ENCODE measurements at places on chromosomes 1 and 21. TPM values are rescaled to one million over a fixed set of nuclear protein-coding genes. Genes with fewer than 3 reads are reported as not detected.

- H3K4me1 ChIP-seq = peaks cover 8% of the 10 kb centered on the region
- no peak for DNase-seq
These were observed 66.3 kb downstream of the SIM2 start for GRCh38 chr21:36765229-36765628.

- H3K36me3 ChIP-seq = no peaks in the 10 kb centered on the region
- peak overlapping the region; percentile 6 for H3K27ac ChIP-seq
- H3K27me3 ChIP-seq = no peaks in the 10 kb centered on the region
- no peaks in the 10 kb centered on the region for H3K4me1 ChIP-seq
- H3K4me3 ChIP-seq = no peak overlapping the region
These were observed 161.8 kb upstream of the PDE4B start for GRCh38 chr1:65630855-65631254.

DNA sequence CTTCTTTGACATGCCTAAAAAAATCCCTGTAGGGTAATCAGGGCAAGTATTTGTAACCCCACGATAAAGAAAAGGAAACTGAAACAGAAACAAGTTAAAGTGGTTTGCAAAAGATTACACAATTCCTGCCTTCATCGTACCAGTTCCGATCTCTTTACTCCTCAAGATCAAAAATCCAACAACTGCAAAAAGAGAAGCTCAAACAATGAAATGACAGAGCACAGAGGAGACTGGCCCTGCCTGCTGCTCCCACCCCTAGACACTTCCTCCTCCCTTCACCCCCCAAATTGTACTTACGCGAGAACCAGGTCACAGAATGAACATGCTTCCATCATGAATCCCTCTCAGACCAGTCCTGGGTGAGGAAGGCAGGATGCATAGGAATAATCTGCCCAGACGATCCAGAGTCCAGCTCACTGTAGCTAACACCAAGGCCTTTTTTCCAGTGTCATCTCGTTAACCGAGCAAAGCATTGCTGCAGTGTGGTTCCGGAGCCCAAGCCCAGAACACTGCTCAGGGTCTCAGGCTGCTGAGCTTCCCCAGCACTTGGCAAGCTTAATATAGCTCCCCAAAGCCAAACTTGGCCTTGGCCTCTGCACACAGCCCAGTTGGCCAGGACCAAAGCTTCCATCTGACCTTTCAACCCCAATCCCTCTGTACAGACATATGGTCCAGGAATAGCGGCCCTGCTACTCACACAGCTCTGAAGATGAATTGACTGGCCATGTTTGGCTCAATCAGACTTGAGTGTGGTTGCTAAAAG is 20.3 kb downstream of the RXRG start:
- peak; percentile 69 for DNase-seq
- no peaks in the 10 kb centered on the region for H3K36me3 ChIP-seq
- H3K4me1 ChIP-seq = peaks cover 12% of the 10 kb centered on the region
- H3K27ac ChIP-seq = no peak overlapping the region

GRCh38 chr1:121414905-121415304 is 230.1 kb downstream of the SRGAP2C start:
- H3K36me3 ChIP-seq = no peaks in the 10 kb centered on the region
- no peak overlapping the region for H3K4me3 ChIP-seq
- no peaks in the 10 kb centered on the region for H3K4me1 ChIP-seq

DNA sequence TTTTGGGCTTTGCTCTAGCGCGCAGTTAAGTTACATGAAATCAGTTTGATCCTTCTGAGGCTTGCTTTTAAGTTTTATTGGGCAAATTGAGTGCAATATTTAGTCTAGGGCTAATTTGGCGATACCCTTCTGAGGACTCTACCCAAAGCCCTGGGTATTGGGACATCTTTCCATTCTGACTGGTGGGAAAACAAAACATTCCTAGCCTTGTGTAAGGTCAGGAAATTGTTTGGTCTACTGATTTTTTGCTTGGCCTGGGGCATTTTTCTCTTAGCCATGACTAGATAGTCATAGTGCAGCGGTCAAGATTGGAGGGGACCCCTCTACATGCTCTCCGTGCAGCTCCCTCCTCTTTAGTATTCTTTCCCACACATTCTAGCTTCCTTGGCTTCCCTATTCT is 189.6 kb upstream of the PTGFR start:
- no peak overlapping the region for H3K27ac ChIP-seq
- no peak for DNase-seq
- H3K27me3 ChIP-seq = no peaks in the 10 kb centered on the region
- H3K4me3 ChIP-seq = no peak overlapping the region
- H3K36me3 ChIP-seq = no peaks in the 10 kb centered on the region

DNA sequence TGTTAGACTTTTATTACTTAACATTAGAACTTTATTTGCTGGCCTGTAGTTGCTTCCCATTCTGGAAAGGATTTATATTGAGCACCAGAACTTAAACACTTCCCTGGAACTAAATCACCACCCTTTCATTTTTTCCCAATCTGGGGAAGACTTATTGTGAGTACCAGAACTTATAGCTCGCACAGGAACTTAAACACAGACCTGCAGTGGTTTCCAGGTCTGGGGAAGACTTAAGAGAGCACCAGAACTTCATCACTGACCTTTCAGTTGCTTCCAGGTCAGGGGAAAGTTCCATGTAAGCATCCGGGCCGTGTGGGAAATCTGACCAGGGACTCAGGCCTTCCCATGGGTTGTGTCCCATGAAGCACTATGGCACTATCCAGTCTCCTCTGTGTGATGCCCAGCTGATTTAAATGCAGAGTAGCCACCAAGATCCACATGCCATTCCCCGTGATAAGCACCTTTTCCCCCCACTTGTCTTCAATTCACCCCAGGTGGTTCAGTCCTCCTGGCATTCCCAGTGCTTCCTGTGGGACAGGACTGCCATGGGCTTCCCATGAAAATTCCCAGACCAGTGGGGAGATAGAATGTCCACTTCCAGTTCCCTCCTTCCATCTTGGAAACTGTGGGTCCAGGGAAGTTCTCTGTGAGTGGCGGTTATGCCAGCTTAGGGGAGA is 48.9 kb downstream of the C4BPA start:
- no peaks in the 10 kb centered on the region for H3K27me3 ChIP-seq
- no peaks in the 10 kb centered on the region for H3K4me1 ChIP-seq
- H3K36me3 ChIP-seq = no peaks in the 10 kb centered on the region
- no peak overlapping the region for H3K27ac ChIP-seq
- no peak for DNase-seq

GRCh38 chr1:3771108-3772026 is 1.2 kb upstream of the SMIM1 start:
- no peak for DNase-seq
- H3K4me1 ChIP-seq = peaks cover 18% of the 10 kb centered on the region
- no peaks in the 10 kb centered on the region for H3K27me3 ChIP-seq
- no peak overlapping the region for H3K27ac ChIP-seq

- H3K27ac ChIP-seq = no peak overlapping the region
- H3K36me3 ChIP-seq = peaks cover 20% of the 10 kb centered on the region
- H3K4me1 ChIP-seq = no peaks in the 10 kb centered on the region
- no peaks in the 10 kb centered on the region for H3K27me3 ChIP-seq
These were observed 33.9 kb downstream of the USP33 start for GRCh38 chr1:77725706-77726105.

The CFAP141 gene
- total RNA-seq = 3.2 TPM

The ZNF593OS gene
- total RNA-seq = not detected

The PHACTR4 gene
- 22.4 TPM for total RNA-seq

The BCL10 gene
- total RNA-seq = 26.2 TPM

The CFHR1 gene
- 0.82 TPM for total RNA-seq

The CR1L gene
- 2.6 TPM for total RNA-seq

The CYP4A11 gene
- not detected for total RNA-seq

The SPRR3 gene
- total RNA-seq = 1.9 TPM
